Progenitor cell of endocrine pancreas (in vitro differentiated cells): ENCODE measurements at places on chromosomes 5 and 9.
A peak's percentile ranks its signal among the peaks of the same experiment; 100 is the strongest.

DNA sequence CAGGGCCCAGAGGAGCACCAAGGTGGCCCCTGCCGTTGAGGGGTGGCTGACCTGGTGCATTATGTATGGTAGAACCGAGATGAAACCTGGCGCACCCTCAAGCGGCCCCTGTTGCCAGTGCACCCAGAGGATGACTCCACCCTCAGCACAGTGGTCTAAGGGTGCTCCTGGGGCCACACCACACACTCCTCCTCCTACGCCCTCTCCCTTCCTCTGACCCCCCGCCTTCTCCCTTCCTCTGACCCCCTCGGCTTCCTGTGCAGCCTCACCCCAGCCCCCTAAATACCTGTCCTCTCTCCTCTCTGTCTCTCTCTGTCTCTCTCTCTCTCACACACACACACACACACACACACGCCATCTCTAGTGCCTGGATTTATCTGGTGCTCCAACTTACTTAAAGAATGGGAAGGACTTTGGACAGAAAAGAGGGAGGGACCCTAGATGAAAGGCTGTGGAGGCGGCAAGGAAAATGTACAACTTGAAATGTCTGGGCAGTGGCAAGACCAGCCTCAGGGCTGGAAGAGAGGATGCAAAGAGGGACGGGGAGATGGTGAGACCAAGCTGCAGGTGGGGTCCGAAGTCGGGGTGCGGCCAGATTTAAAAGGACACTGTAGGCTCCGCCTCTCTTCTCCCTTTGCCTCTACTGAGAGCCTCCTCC, 18.2 kb upstream of the SLC30A5 start:
- no peaks in the 10 kb centered on the region for H3K36me3 ChIP-seq
- DNase-seq: no peak
- H3K4me1 ChIP-seq: no peaks in the 10 kb centered on the region
- H3K4me3 ChIP-seq: no peak overlapping the region

DNA sequence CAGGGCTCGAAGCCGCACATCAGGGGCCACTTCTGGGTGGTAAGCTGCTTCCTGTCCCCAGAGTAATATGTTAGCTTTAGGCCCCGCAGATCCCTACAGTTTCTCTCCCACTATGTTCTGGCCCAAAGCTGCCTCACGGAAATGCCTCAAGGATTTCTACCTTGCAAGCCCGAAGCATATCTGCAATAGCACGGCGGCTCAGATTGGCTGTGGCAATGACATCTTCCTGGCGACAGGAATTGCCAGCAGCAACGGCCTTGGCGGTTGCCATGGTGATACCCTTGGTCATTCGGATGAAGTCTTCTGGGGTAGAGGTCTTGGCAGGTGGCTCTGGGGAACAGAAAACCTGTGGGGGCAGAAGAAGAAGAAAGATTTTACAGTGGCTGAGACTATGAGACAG, 10.3 kb upstream of the TPM2 start:
- H3K36me3 ChIP-seq: peaks cover 27% of the 10 kb centered on the region
- H3K4me3 ChIP-seq: no peak overlapping the region
- no peak for DNase-seq
- no peak overlapping the region for H3K27ac ChIP-seq
- no peaks in the 10 kb centered on the region for H3K4me1 ChIP-seq
- no peaks in the 10 kb centered on the region for H3K27me3 ChIP-seq

- H3K4me3 ChIP-seq: no peak overlapping the region
- peaks cover 4% of the 10 kb centered on the region for H3K4me1 ChIP-seq
- H3K27me3 ChIP-seq: peaks cover 12% of the 10 kb centered on the region
- no peak for DNase-seq
- no peak overlapping the region for H3K27ac ChIP-seq
Measured at GRCh38 chr5:133341915-133342710, 270.2 kb downstream of the FSTL4 start.

DNA sequence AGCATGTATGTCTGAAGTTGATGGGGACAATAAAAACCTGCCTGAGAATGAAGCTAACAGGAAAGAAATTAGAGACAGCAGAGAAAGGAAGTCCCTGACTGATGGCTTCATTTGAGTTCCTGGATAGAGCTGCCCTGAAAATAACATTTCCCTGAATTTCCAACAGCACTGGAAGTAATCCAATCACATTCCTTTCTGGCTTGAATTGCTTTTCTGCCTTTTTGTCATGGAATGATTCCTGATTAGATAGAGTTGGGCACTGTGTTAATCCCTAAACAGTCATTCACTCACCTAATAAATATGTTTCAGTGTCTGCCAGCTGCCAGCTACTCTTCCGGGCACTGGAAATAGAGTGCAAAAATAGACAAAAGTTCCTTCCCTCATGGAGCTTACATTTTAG, 30.0 kb upstream of the SH3RF2 start:
- H3K27ac ChIP-seq: no peak overlapping the region
- no peaks in the 10 kb centered on the region for H3K36me3 ChIP-seq
- H3K4me3 ChIP-seq: no peak overlapping the region
- peaks cover 70% of the 10 kb centered on the region for H3K27me3 ChIP-seq

DNA sequence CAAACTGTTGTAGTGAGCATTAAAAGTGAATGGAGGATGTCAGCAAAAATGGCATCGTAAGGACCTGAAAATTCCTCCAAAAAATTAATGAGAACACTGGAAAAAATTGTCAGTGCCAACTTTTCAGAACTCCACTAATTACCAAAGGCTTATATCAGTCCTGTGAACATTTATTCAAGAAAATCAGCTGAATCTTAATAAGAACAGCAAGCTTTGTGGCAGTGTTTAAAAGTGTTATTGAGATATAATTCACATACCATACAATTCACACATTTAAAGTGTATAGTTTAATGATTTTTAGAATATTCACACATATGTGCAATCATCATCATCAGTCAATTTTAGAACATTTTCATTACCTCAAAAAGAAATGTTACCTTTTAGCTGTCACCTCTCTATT, 57.6 kb downstream of the G3BP1 start:
- H3K4me1 ChIP-seq: no peaks in the 10 kb centered on the region
- peaks cover 21% of the 10 kb centered on the region for H3K36me3 ChIP-seq
- no peaks in the 10 kb centered on the region for H3K27me3 ChIP-seq
- DNase-seq: no peak

GRCh38 chr5:59724482-59725391, 168.8 kb downstream of the PDE4D start:
- no peak for DNase-seq
- H3K4me1 ChIP-seq: no peaks in the 10 kb centered on the region
- no peaks in the 10 kb centered on the region for H3K36me3 ChIP-seq

GRCh38 chr5:151157426-151158286, at the start of gene ANXA6:
Gene ANXA6, minus strand, starts transcription at chr5:151157779. Its CDS starts 9,878 bp downstream, at chr5:151147901.
- peak; percentile 42 for DNase-seq
- peak within 1 kb of the TSS; percentile 36 for H3K27ac ChIP-seq
- peaks cover 20% of the 10 kb centered on the region for H3K27me3 ChIP-seq
- H3K4me3 ChIP-seq: peak within 1 kb of the TSS; percentile 73
- H3K4me1 ChIP-seq: peaks cover 20% of the 10 kb centered on the region

DNA sequence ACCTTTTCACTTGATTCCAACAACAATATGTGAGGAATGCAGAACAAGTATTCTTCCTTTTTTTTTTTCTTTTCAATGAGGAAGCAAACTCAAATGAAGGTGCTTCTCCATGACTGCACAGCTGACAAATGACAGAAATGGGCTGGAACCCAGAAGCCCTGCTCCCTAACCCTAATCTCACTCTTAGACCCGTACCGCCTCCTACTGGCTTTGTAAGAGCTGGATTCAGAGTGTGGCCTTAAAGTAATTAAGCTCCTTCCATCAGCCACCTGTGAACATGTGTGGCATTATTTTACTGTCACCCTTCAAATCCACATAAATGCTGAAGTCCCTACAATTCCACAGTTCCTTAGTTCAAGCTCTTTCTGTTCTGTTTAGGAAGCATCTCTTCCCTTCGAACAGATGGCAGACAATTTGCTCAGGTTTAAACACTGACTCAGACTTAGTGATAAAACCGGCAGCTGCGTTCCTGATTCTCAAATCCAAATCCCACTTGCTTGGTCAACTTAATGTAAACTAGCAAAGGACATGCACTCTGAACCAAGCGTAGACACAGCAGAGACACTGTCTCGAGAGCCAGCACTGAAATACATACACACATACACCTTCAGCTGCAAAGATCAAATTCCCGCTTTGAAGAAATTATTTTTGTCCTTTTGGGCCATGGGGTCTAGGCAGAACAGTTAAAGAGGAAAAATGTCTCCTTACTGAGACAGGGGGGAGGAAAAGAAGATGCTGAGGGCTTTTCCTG, 316.7 kb upstream of the TLE4 start:
- H3K4me3 ChIP-seq: no peak overlapping the region
- no peaks in the 10 kb centered on the region for H3K36me3 ChIP-seq
- no peak overlapping the region for H3K27ac ChIP-seq
- DNase-seq: no peak

GRCh38 chr9:127225801-127226625, 38.6 kb upstream of the GARNL3 start:
- H3K4me3 ChIP-seq: peak overlapping the region; percentile 78
- H3K4me1 ChIP-seq: peaks cover 4% of the 10 kb centered on the region
- DNase-seq: no peak
- H3K27ac ChIP-seq: peak overlapping the region; percentile 87

DNA sequence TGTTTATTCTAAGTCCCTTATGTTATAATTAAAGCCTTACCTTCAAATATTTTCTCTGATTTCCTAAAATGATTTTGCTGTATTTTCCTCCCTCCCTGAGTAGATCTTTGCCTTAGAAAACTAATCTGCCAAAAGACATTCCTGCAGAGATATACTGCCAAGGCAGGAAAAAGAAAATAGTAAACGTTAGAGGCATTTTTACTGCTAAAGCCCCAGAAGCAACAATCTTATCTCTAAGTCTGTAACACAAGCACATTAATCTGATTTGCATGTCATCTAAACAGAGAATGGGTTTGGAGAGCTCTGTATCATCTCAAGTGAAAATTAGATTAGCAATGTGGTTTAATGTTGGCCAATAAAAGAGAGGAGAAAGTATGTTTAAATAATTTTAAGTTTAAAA, 847.7 kb downstream of the MAT2B start:
- H3K27me3 ChIP-seq: no peaks in the 10 kb centered on the region
- peak overlapping the region; percentile 23 for H3K4me3 ChIP-seq
- DNase-seq: no peak

- H3K27ac ChIP-seq: no peak overlapping the region
- H3K4me3 ChIP-seq: no peak overlapping the region
- no peaks in the 10 kb centered on the region for H3K36me3 ChIP-seq
- no peaks in the 10 kb centered on the region for H3K27me3 ChIP-seq
- DNase-seq: no peak
Measured at GRCh38 chr9:15824310-15824709, 271.5 kb downstream of the CCDC171 start.

- H3K36me3 ChIP-seq: no peaks in the 10 kb centered on the region
- peaks cover 24% of the 10 kb centered on the region for H3K4me1 ChIP-seq
- DNase-seq: no peak
- peak overlapping the region; percentile 30 for H3K4me3 ChIP-seq
- peaks cover 3% of the 10 kb centered on the region for H3K27me3 ChIP-seq
Measured at GRCh38 chr9:90331826-90332575, 310.6 kb downstream of the DIRAS2 start.

GRCh38 chr5:53431665-53432064, 48.8 kb upstream of the FST start:
- no peak for DNase-seq
- no peak overlapping the region for H3K27ac ChIP-seq
- H3K4me3 ChIP-seq: no peak overlapping the region
- H3K36me3 ChIP-seq: no peaks in the 10 kb centered on the region
- H3K4me1 ChIP-seq: peaks cover 1% of the 10 kb centered on the region
- H3K27me3 ChIP-seq: no peaks in the 10 kb centered on the region

- no peak overlapping the region for H3K27ac ChIP-seq
- no peak overlapping the region for H3K4me3 ChIP-seq
- H3K27me3 ChIP-seq: no peaks in the 10 kb centered on the region
Measured at GRCh38 chr5:123422433-123423277, 548 bp downstream of the CEP120 start.

DNA sequence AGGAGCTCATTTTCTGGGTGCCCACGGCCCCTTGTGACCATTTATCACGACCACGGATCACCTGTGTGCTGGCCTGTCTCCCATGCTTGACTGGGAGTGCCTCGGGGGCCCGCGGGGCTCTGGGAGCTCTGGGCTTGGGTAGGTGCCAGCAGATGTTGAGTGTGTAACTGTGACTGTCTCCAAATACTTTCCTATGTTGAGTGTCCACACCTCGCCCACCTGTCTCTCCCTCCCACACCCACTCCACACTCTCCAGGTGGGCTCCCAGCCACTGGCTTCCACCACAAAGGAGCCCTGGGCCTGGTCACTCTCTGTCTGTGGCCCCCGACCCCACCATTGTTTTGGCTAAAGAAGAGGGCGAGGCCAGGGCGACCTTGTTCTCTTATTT, 196.4 kb downstream of the CDK5RAP2 start:
- H3K36me3 ChIP-seq: peaks cover 2% of the 10 kb centered on the region
- H3K4me3 ChIP-seq: no peak overlapping the region
- DNase-seq: no peak
- no peak overlapping the region for H3K27ac ChIP-seq

DNA sequence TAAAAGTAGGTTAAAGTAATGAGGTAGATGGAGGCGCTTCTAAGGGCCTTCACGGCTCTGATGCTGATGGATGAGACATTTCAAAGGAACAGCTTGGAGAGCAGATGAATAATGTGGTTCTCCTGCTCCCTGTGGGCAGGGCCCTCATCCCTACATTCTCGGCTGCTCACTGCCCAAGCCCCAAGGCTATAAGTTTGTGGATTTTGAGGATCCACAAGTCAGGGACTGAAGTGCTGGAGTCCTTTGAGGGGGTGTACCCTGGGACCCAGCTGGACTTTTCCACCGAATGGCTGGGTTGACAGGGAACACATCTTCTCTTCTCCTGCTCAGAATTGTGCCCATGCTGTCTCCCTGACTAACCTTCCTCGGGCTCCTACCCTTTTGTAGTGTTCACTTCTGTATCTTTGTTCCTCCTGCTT, 21.4 kb upstream of the CXCL14 start:
- no peaks in the 10 kb centered on the region for H3K36me3 ChIP-seq
- peaks cover 7% of the 10 kb centered on the region for H3K27me3 ChIP-seq
- no peak overlapping the region for H3K4me3 ChIP-seq

DNA sequence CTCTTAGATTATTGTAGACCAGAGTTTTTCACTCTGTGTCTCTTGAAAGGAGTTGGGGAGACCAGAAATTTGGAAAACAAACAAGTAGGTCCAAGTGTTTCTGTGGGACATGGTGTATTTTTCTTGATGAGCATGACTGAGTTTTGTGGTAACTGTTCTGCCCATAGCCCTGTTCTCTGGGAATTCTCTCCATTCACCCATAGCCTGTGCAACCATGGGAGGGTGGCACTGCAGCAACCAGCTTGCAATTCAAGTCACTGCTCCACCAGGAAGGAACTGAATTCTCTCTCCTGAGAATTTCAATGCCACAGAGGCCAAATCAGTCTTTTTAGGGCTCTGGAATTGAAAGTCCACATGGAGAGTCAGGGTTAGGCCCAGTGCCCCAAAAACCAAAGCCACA, 475.3 kb upstream of the TRPC7 start:
- H3K27me3 ChIP-seq: peaks cover 3% of the 10 kb centered on the region
- H3K4me3 ChIP-seq: no peak overlapping the region
- DNase-seq: no peak
- H3K4me1 ChIP-seq: peaks cover 1% of the 10 kb centered on the region
- H3K27ac ChIP-seq: no peak overlapping the region
- no peaks in the 10 kb centered on the region for H3K36me3 ChIP-seq
